Fibroblast of skin of back (primary cell): ENCODE measurements at places on chromosomes 4 and X.

DNA sequence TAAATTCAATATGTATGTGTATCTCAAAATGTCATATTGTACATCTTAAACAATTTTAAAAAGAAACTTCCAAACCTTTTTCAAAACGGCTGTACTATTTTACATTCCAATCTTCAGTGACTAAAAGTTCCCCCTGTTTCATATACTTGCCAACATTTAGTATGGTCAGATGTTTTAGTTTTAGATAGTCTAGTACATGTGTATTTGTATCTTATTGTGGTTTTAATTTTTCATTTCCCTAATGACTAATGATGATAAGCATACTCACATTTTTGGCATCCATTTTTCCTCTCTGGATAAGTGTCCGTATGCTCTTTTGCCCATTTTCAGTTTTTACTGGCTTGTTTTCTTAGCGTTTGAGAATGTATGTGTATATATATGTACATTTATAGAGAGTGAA is 212.2 kb upstream of the MAGEB18 start:
- peak; percentile 5 for DNase-seq

DNA sequence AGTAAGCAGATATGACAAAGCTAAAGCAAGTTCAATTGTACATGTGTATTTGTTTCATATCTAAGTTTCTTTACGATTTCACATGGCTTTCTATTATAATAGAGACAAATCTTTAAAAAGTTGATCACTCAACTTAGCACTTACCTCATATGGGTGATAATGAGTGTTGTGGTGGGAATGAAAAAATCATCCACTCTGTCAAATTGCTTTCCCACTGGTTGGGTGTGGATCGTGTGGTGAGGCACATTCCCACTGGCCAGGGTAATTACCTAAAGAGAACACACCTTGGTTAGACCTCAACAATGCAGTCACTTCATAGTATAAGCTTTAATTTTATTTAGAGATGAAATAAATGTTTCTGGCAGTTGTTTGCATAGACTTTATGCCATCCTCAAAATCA is 708.9 kb downstream of the FSTL5 start:
- no peak for DNase-seq

GRCh38 chrX:110428144-110428543 is 69.5 kb downstream of the RTL9 start:
- no peak for DNase-seq

GRCh38 chr4:151409470-151410313 is 716 bp downstream of the FHIP1A start:
- no peak for DNase-seq

- peak; percentile 71 for DNase-seq
These were observed 92.5 kb upstream of the ZFP42 start for GRCh38 chr4:187903106-187903505.

GRCh38 chrX:54495814-54496516 is at the start of gene FGD1:
FGD1 (minus strand) TSS chrX:54496234; CDS start chrX:54495432, 802 bp downstream.
- peak; percentile 58 for DNase-seq
